ENCODE measurements at places on chromosomes 6 and 20.

GRCh38 chr6:92979281-92979680 lies 440.1 kb downstream of the EPHA7 start:
- no peak overlapping the region for H3K27ac ChIP-seq
- H3K4me1 ChIP-seq: no peaks in the 10 kb centered on the region
- no peaks in the 10 kb centered on the region for H3K27me3 ChIP-seq
- H3K36me3 ChIP-seq: no peaks in the 10 kb centered on the region
- DNase-seq: no peak

GRCh38 chr20:35171753-35172433 lies at the start of gene PROCR:
Gene PROCR (plus strand): TSS chr20:35172072. CDS start chr20:35172155, 83 bp downstream.
- peak within 1 kb of the TSS; percentile 81 for H3K4me3 ChIP-seq
- peak within 1 kb of the TSS; percentile 60 for H3K27ac ChIP-seq
- peaks cover 12% of the 10 kb centered on the region for H3K4me1 ChIP-seq
- H3K36me3 ChIP-seq: peaks cover 2% of the 10 kb centered on the region
- DNase-seq: peak; percentile 9

- no peak for DNase-seq
- H3K36me3 ChIP-seq: no peaks in the 10 kb centered on the region
- H3K4me3 ChIP-seq: no peak overlapping the region
- H3K27ac ChIP-seq: no peak overlapping the region
- no peaks in the 10 kb centered on the region for H3K4me1 ChIP-seq
- peaks cover 27% of the 10 kb centered on the region for H3K27me3 ChIP-seq
These were observed 30.4 kb downstream of the PSMB1 start for GRCh38 chr6:170522565-170523183.

DNA sequence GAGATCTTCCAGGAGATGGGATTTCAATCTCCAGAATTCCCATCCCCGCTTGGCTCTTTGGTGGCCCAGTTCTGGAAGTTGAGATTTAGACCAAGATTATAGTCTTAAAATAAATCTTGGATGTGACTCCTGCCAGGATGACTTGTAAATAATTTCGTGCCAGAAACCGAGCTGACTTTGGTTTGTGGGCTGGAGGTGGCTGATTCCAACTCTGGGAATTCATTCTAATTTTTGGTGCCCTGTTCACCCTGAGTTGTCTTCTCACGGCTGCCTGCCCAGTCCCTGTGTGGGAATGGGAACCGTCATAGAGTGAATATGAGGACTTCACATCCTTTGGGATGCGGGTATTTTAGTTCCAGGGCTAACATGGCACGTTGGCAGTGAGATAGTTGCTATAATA lies 64.8 kb downstream of the JARID2 start:
- no peak for DNase-seq
- no peaks in the 10 kb centered on the region for H3K27me3 ChIP-seq
- H3K4me1 ChIP-seq: peaks cover 60% of the 10 kb centered on the region
- no peak overlapping the region for H3K27ac ChIP-seq
- peaks cover 1% of the 10 kb centered on the region for H3K36me3 ChIP-seq

DNA sequence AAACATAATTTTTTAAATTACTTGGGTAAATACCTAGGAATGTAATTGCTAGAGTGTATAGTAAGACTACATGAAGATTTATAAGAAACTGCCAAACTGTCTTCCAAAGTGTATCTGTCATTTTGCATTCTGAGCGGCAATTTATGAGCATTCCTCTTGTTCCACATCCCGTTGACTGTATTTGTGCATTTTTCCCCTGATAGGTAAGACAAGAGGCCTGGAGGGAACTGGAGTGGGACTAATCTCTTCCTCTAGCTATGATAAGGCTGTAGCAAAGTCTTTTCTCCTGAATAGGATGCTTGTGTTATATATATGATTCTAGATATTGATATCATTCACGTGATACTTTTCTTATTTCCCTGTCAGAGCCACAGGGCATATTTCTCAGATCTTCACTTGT lies 1557.5 kb downstream of the GRIK2 start:
- no peak overlapping the region for H3K4me3 ChIP-seq
- no peaks in the 10 kb centered on the region for H3K4me1 ChIP-seq
- no peak for DNase-seq
- H3K27me3 ChIP-seq: no peaks in the 10 kb centered on the region
- no peaks in the 10 kb centered on the region for H3K36me3 ChIP-seq
